ENCODE measurements at places on chromosomes 7 and 10.
A peak's percentile ranks its signal among the peaks of the same experiment; 100 is the strongest.

DNA sequence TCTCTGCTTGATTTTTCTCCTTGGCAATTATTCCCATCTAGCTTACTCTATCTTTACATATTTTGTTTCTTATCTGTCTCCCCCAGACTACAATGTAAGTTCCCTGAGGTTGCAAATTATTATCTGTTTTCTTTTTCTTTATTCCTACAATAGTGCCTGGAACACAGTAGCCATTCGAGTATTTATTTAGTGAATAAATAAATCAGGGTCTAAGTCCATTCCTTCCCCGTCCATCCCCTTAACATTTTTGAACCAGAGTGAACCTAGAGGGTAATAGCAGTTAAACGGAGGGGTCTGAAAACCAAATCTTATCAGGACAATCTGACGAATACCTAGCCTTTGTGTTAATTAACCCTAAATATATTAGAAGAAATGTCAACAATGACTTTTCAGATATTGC is 252.8 kb upstream of the YAE1 start:
- DNase-seq, result no peak

DNA sequence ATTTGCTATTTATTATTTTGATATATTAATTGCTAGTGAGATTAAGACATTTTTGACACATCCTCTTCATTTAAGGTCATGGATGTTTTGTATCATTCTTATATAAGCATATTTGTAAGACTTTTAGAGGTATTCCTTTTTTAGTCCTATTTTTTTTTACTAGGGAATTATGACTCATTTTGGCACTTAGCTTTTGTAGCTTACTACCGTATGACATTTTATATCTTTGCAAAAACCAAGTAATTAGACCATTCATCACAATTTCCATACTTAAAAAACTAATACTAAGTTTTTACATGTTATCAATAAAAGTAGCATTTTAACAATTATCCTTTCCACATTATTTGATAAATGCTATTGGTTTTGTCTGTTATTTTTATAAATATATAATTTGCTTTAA is 41.6 kb downstream of the BMPR1A start:
- DNase-seq, result no peak

DNA sequence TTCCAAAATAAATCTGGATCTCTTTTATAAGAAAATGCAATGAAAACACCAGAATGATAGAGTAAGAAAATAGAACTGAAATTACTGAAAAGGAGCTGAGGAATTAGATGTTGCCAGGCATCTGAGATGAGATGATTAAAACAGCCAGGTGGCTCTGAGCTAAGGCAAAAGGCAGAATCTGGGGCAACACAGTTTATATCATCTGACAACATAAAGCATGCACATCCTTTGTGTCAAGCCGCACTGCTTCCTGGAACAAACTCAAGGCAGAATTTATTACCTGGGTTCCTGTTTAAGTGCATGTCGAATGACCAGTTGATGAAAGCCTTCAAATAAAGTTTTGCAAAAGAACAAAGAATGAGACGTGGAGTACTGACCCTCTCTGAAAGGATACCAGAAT is 247.0 kb downstream of the SNX10 start:
- DNase-seq, result no peak

DNA sequence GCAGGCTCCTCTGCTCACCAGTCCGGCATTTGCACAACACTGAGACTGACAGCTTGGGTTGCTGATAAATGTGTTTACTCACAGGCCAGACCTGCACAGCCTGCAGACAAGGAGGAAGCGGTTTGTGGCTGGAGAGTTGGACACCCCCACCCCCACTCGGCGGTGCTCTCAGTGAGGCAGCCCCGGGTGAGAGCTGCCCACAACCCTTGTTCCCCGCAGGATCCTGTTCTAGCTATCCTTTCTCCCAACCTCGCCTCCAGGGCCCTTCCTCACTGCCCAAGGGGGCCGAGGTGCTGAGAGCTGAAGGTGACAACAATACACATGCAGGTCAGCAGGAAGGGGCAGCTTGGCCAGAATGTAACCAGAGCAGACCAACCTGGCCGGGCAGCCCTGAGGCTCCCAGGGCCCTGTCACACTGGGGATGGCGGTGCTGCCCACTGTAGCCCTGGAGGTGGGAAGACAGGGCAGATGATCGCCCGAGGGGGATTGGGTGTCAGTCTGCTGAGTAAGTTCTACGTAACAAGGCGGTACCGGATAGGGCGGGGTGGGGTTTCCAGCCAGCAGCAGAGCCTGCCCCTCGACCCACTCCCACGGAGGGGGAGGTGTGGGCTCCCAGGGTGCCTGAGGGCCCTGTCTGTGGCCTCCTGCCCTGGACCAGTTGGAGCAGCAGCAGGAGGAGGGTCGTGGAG is 2.1 kb upstream of the ADAM8 start:
- peak; percentile 84 for DNase-seq

DNA sequence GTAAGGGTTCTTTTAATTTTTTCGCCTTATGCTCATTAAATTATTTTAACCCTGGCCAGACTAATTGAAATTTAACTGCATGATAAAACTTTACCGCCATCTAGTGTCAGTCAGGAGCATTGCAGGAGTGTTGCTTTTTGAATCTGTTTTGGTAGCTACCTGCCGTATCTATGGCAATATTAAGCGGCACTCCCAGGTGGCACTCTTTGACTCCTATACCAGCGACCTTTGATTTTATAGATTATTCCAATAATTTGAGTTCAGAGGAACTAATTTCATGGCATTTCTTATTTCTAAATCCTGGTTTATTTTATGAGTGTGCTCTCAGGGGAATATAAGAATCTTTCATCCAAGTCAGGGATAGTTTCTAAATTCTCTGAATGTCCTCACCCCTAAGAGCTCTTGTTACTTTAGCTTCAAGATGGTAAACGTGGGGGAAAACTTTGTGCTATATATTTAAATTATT is 198.9 kb downstream of the REEP3 start:
- peak; percentile 80 for DNase-seq

DNA sequence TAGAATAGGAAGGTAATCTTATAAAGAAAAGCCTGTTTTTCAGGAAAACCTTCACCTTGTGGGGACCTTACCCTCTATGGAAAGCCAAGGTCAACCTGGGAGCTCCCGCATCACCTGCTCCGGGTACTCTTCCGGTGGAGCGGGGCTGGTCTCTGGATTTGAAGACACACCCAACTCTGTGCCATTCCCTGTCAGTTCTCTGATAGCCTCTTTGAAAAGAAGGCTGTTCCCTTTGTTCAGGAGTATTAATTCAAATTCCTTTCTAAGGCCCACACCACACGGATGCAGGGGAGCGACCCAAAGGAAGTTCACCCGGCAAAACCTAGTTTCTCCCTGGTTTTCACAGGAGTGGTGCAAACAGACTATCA is 10.7 kb downstream of the CTBP2 start:
- no peak for DNase-seq

GRCh38 chr7:54813398-54813797 is 54.4 kb upstream of the SEC61G start:
- DNase-seq, result no peak

DNA sequence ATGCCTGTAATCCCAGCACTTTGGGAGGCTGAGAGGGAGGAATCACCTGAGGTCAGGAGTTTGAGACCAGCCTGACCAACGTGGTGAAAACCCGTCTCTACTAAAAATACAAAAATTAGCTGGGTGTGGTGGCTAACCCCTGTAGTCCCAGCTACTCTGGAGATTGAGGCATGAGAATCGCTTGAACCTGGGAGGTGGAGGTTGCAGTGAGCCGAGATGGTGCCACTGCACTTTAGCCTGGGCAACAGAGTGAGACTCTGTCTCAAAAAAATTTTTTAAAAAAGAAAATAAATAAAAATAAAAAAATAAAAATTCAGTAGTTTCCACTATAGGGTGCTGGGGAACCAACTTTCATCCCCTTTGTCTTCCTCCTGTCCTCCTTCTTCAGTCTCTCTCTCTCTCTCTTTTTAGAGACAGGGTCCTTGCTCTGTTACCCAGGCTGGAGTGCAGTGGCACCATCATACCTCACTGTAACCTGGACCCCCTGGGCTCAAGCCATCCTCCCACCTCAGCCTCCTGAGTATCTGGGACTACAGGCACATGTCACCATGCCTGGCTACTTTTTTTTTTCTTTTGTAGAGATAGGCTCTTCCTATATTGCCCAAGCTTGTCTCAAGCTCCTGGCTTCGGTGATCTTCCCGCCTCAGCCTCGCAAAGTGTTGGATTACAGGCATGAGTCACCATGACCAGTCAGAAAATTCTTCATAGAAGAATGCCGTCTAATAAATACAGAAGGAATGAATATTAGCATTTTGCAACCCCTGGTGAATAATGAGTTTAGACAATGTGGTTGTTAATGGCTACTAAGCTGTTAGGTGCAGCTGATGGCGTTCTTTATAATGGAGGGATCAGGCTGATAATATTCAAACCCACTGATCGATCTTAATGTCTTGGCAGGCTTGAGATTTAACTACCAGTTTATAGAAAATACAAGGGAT is 20.6 kb downstream of the RBM20 start:
- no peak for DNase-seq

- DNase-seq, result no peak
Observed at GRCh38 chr7:4225881-4226523, 456.1 kb upstream of the FOXK1 start.

GRCh38 chr7:36198854-36199266 is 45.8 kb downstream of the EEPD1 start:
- no peak for DNase-seq

DNA sequence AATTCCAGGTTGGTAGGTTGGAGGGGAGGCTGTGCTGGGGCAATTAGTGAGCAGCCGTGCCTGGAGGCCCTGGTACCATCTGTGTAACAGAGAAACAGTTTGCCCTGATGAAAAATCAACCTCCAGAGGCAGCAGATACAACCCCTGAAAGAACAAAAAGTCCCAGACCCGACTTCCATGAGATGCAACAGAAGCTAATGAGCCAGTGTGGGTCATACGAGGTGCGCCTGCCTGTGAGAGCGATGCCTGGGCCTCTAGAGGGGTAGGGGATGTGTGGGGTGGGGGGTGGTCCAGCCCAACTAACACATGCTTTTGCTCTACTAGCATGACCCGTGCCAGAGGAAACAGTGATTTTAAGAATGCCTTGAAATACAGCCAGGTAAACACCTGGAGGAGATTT is 39.3 kb downstream of the CELF2 start:
- DNase-seq, result no peak

DNA sequence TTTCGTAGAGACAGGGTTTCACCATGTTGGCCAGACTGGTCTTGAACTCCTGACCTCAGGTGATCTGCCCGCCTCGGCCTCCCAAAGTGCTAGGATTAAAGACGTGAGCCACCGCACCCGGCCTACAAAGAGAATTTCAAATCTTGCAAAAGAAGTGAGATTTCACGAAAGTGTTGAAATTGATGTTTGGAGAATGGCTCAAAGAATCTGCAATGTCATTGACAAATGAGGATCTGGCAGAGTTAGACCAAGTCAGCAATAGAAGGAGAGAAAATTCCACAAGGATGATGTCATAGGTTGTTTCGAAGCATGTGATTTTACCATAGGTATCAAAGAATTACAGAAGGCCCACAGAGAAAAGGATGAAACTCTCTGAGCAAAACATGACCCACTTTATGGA is 71.7 kb downstream of the LYZL2 start:
- DNase-seq, result no peak

- no peak for DNase-seq
Observed at GRCh38 chr10:35716776-35717175, 74.7 kb upstream of the FZD8 start.

DNA sequence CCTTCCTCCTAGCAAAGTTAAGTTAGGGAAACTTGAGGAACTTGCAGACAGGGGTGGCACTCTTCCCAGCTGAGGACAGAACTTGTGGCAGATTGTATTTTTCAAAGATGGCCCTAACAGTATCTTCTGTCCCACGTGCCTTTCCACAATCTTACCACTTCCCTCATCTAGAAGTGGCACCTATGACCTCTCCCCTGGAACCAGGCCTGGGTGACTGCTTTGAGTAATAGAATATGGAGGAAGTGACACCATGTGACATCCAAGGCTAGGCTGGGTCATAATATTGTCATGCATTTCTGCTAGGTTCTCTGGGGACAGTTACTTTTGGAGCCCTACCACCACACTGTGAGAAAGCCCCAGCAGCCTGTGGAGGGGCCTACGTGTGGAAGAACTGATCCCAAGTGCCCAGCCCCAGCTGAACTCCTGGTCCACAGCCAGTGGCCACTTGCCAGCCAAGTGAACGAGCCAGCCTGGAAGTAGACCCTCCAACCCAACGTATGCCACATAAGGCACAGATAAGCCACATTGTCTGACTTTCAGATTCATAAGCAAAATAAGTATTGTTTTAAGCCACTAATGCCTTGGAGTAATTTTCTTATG is 193.7 kb downstream of the PTPN20 start:
- no peak for DNase-seq

DNA sequence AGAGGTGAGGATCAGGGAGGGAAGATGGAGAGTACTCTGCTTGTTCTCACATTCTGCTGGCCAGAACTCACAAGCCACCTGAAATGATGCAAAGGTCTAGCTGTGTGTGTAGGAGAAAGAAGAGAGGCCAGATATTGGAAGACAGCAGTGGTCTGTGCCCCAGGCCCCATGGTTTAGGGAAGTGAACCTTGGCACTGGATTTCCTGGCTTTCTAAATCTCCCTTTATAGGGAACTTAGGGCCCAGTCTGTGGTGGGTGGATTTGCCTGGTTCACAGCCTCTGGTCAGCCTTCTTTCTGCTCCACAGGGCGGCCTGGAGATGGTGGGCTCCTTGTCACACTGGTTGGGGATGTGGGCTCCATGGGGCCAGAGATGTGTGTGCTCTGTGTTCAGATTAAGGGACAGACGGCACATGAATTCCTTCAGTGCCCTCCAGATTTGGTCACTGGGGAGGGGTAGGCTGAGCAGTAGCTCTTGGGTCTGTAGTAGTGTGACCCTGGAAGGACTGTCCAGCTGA is 9.5 kb upstream of the SH2D4B start:
- no peak for DNase-seq

DNA sequence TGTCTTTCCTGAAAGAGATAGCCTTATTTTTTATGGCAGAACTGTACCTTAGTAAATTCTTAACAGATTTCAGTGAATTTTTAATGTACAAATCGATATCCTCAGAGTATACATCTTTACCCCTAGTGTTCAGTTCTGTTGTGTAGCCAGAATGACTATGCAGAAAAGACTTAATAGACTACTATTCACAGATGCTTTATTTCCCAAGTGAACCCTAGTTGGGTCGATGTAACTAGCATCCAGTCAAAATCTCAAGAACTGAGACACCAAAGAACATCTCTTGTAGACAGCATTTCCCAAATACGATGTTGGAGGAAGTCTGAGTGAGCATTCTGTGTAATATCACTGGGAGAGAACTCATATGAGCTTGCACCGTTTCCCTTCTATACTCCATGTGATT is 1.5 kb downstream of the AKR1C3 start:
- no peak for DNase-seq

DNA sequence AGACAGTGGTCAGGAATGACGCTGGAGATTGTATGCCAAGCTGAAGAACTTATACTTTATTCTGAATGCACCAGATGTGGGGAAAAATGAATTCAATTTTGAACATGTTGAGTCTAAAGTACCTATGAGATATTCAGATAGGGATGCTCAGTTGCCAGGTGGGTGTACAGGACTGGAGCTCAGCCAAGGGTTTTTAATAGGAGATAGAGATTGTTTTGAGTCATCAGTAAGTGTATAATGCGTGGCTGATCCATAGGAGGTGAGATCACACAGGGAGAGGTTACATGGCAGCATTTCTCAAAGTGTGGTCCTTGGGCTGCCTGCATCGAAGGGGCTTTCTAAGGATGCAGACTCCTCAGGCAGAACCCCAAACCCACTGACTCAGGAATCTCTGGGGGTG is 6.8 kb upstream of the HIPK2 start:
- no peak for DNase-seq
